ENCODE measurements at places on chromosomes 12 and 14. TPM values are rescaled to one million over a fixed set of nuclear protein-coding genes. Genes with fewer than 3 reads are reported as not detected.

GRCh38 chr12:122392411-122392810 lies 30.1 kb downstream of the CLIP1 start:
- no peak for DNase-seq

- DNase-seq: no peak
Measured at GRCh38 chr14:70827752-70828151, 18.4 kb upstream of the MAP3K9 start.

The BBOF1 gene
- polyA plus RNA-seq: 5.4 TPM

The IRAK4 gene
- 12.0 TPM for polyA plus RNA-seq
